Suppressor macrophage (primary cell): ENCODE measurements at places on chromosomes 5 and 9.

- DNase-seq: no peak
Measured at GRCh38 chr5:78810098-78810920, 161.7 kb upstream of the LHFPL2 start.

GRCh38 chr5:96968074-96968473, 32.2 kb downstream of the LNPEP start:
- DNase-seq: no peak

GRCh38 chr5:147675168-147675567, 107.4 kb downstream of the JAKMIP2 start:
- no peak for DNase-seq

GRCh38 chr5:137957948-137958347, 68.7 kb downstream of the PKD2L2 start:
- DNase-seq: no peak

- DNase-seq: no peak
Measured at GRCh38 chr9:93324191-93324834, 127.2 kb upstream of the FAM120A start.

- no peak for DNase-seq
Measured at GRCh38 chr9:70135176-70135575, 91.5 kb downstream of the MAMDC2 start.

- DNase-seq: peak; percentile 45
Measured at GRCh38 chr5:122192497-122193496, 63.5 kb downstream of the ZNF474 start.

DNA sequence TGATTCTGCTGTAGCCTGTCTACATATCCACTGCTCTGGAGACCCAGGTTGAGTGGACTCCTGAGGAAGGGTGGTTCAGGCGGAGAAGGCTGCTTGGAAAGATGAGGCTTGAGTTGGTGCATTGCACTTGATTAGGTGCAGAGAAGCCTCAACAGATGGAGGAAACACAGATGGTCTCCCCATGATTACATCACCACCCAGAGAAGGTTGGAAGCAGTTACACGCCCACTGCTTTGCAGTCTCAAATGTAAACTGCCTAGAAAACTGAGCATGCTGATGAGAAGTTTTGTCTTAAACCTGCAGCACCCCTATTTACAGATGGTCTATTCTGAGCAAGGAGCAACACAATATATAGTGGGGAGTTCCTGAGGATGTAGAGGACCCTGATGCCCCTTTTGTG, 266.6 kb downstream of the PIK3R1 start:
- DNase-seq: no peak

DNA sequence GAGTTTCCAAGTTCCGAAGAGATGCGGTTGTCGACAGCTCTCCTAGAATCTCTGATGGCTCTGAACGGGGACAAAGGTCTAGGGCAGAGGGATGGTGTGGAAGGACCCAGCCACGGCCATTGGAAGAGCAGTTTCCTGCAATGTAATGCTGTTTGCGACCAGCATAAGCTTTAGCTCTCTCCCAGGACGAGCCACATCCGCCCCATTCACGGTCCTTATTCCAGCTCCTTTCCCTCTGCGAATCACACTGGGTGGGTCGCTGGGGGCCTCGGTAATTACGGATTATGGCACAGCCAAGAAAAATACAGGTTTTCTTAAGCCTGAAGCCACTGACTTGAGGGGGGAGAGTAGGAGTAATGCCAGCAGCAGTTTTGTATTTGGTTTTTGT, 22.7 kb downstream of the ANXA2R start:
- peak; percentile 52 for DNase-seq
